ENCODE measurements at places on chromosomes 6 and 20.

DNA sequence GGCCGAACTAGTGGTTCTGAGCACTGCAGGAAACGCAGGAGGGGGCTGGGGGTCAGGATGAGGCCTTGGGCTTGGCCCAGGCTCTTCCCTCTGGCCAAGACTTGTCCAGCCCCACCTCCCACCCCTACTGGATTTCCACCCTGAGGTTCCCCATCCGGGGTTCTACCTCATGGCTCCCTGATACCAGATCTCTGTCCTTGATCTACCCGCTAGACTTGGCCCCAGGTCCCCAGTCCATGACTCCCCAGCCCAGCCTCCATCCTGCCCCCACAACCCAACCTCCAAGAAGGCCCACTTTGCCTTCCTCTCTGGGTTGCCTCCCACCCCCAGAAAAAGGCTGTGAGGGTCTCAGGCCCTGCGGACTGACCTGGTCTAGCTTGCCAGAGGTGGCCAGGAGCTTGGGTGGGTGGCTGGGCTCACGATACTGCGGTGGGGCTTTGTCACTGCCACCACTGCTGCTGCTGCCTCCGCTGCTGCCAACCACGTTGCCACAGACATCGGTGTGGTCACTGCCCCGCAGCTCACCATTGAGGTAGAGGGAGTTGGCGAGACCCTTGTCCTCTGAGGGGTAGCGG lies 6.8 kb upstream of the FASTKD5 start:
- no peak for DNase-seq

GRCh38 chr20:37990571-37991151 lies 42.6 kb downstream of the TTI1 start:
- DNase-seq = peak; percentile 81

DNA sequence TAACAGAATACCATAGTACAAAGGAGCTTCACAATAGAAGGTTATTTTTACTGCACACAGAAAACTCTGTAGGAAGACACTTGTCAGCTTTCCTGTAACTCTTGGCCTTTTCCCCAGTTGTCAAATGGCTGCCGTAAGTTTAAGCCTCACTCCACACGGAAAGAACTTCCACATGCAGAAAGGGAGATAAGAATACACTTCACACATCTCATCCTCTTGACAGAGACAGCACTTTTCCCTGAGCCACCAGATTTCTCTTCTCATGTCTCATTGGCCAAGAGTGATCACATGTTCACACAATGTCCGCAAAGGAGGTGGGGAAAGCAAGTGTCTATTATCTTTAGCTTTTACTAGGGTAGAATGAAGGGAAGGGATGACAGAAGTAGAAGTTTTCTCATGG lies 540.7 kb downstream of the HAO1 start:
- no peak for DNase-seq

GRCh38 chr6:158174514-158174913 lies 6.4 kb downstream of the GTF2H5 start:
- peak; percentile 88 for DNase-seq

DNA sequence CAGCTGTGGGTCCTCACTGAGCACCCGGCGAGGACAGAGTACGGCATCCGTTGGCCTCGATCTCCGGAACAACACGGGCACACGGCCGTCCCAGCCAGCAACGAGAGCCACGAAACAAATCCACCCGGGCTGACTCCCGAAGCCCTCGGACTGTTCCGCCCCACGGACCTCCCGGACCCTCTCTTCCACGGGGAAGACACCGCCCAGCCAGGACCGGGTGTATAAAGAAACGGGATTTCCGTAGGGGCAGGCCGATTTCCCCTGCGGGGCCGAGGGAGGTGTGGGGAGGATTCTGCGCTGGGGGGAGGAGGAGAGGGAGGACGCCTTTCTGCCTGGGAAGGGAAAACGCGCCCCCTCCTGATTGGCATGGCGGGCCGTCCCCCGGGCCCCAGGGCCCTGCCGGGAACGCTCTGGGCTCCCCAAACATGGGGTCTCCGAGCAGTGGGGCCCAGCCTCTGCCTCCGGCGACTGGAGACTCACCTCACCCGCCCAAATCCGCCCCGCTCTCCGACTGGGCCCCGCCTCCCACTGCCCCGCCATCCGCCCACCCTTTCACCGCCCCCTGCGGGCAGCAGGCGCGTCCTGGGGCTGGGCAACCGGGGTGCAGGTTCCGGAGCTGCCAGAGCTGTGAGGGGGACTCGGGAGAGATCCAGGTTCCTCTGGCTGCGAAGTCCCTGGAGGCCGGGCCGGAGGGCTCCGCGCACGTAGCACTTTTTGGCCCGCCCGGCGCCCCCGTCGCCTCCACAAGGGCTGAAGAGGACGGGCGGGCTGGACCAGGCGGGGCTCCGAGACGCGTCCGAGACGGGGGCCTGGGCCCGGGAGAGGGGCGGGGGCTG lies 679 bp upstream of the PPDPF start:
- DNase-seq = peak; percentile 63

- DNase-seq = peak; percentile 59
Observed at GRCh38 chr6:131015630-131016263, 47.3 kb downstream of the EPB41L2 start.

DNA sequence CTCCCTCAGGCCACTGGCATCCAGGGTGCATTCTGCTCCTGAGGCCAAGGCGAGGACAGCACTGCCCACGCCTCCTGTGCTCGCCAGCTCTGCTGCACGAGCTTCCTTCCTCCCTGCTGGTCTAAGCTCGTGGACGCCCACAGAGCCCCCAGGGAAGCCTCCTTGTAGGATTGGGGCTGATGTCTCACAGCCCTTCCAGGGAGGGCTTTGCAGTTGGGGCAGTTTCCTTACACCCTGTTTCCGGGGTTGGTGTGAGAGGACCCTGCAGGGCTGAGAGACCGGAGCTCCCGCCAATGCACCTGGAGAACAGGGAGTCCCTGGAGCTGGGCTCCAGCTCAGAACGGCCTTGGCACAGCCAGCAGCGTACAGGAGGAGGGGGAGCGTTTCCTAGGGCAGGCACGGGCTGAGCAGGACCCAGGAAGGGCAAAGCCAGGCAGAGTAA lies 172.4 kb upstream of the PDE10A start:
- no peak for DNase-seq

DNA sequence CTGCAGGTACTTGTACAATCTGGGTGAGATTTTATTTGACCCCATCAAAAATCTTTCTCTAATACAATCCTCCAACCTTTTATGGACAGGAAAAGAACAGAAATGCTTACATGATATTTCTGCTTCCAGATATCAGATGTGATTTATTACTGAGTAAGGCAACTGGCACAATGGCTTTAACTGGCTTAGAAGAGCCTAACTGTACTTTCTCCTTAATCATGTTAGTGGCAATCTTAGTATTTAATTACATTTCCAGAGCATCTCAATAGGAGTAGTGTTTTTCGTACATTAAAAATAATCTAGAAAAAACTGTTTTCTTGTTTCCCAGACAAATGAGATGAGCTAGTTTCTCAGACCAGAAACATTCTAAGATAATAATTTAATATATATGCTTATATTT lies 251.6 kb downstream of the KCNQ5 start:
- DNase-seq = no peak

- DNase-seq = no peak
Observed at GRCh38 chr20:15847196-15847784, 726.0 kb downstream of the KIF16B start.

- no peak for DNase-seq
Observed at GRCh38 chr6:118502169-118502568, 45.9 kb upstream of the PLN start.

- peak; percentile 54 for DNase-seq
Observed at GRCh38 chr20:54199721-54200176, 8.1 kb upstream of the PFDN4 start.

DNA sequence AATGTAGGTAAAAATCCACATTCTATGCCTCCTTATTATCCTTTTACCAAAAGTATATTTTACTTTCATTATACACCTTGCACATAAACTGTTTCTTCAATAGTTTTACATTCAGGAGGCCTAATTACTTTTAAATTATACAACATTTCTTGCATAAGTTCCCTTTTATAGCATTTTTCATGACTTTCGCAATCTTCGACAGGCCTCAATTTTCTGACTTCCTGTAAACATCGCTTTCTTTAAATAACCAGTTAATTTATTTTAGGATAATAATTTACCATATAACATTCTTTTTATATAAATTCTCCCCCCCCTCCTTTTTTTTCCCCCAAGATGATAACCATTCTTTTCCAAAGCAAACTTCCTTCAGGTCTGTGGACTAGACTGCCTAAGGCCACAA lies 9.2 kb downstream of the SLC35A1 start:
- no peak for DNase-seq

DNA sequence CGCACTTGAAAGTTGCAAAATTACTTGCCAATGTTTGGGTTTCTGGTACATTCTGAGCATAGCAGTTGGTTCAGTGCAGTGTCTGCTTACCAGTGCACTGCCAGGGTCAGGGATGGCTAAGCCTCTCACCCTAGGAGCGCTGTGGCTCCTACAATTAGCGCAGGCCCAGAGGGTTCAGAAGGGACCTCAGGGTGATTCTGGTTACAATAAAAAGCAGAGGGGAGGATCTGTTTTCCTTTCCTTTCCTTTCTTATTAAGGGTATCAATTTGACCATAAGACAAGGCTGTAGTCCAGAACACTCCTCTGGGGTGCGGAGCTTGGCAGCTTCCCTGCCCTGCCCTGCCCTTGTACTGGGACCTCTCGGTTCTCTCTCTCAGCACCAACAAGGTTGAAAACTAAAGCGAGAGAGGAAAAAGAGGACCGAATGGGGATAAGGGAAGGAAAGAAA lies 2.6 kb downstream of the MAFB start:
- no peak for DNase-seq

DNA sequence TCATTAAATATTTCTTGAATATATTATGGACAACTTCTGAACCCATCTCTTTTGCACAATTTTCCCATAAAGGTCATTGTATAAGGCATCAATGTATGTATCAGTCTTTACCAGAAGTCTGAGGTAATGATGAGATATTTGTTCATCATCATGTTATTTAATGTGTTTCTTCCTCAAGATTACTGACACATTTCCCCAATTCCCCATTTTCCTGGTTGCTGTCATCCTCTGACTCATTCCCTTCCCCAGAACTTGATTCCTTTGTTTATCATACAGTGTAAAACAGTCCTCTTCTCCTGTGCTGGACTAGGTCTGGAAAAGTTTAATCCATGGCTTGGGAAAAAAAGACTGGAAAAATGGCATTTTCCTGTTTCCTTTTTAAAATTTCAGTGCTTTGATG lies 107.9 kb upstream of the FLRT3 start:
- peak; percentile 85 for DNase-seq

GRCh38 chr6:52564856-52565255 lies 12.0 kb downstream of the TRAM2 start:
- DNase-seq = no peak

DNA sequence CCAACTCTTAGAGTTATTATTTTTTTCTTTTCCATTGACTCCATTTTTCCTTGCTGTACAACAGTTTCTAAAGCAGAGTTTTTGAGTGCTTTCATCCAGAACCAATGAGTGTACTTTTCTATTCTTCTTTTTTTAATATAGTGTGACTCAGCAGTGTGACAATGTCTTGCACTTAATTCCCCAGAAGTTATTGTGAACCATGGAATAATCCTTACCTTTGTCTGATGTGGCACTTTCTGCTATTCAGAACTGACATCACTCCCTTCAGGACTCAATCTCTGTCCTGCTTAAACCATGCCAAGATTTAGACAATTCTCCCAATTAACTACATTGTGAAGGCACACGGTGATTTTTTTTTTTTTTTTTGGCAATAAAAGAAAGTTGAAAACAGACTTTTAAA lies 41.5 kb downstream of the GRIK2 start:
- DNase-seq = no peak

DNA sequence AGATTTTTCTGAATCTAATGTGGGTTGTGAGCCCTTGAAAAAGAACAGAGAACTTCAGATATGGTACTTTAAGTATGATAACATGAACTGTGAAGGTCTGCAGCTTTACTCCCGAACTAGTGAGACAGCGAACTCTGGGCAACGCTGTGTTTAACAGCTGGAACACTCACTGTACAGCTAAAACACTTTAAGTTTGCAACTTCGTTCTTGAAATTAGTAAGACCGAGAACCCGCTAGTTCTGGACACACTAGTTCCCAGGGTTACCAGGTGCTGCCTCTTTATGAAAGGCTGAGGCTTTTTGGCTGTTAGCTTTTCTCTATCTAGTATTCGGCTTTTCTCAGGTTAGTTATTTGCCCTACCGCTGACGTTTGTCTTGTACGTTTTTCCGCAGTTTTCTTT lies 52.9 kb downstream of the RIOK1 start:
- DNase-seq = no peak

- DNase-seq = no peak
Observed at GRCh38 chr20:61757-62156, 25.7 kb upstream of the DEFB125 start.

DNA sequence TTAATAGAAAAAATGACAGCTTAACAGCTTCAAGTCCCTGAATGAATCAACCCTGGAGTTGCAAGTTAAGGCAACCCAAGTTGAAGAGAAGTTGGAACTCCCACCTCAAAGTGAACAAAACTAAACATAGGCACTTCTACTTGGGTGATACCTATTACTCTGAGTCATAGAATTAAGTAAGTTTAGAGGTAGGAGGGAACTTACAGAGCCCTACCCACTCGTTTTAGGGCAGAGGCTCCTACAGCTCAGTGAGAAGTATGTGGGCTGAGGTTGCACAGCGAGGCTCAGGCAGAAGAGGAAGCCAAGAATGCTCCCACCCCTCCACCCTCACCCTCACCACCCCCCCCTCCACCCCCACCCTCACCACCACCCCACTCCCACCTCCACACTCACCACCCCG lies 42.2 kb downstream of the NFATC2 start:
- DNase-seq = no peak

DNA sequence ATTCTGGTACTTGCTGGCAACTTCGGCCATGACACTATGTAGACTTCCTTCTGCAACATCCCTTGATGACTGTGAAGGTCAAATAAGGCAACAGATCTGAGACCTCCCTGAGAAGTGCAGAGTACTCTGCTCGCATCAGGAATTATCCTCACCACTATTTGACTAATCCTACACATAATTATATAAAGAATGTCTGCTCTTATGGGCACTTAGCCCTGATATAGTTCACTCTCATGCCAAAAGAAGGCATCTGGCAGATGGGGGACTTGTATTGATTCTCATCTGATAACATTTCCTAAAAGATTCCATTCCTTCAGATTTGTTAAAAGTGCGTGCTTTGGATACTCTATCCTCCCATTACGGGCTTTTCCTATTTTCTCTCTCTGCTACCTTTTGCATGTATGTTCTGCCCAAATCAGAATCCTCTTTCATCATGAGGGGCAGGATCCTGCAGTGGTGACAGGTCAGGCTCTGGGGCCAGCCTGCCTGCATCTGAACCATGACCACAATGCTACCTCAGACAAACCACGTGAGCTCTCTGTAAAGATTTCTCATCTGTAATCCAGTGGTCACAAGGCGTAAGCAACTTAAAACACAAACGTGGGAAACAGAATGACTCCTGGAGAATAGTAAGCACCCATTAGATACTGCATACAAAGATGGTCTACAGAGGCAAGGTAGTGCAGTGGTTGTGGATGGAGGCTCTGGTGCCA lies 134.0 kb downstream of the GJA10 start:
- DNase-seq = no peak
